NCI-H2029 treated with DMSO at 0.1 percent for 48 hours (cell line): ENCODE measurements at places on chromosomes 11 and 22.

GRCh38 chr22:32385681-32386080, 26.4 kb downstream of the RTCB start:
- no peak for DNase-seq

- no peak for DNase-seq
Measured at GRCh38 chr11:61140416-61140815, 20.8 kb downstream of the VPS37C start.

- no peak for DNase-seq
Measured at GRCh38 chr22:46763051-46763705, 728 bp downstream of the TBC1D22A start.

GRCh38 chr11:67261640-67261945, 4.7 kb upstream of the GRK2 start:
- DNase-seq, result no peak

DNA sequence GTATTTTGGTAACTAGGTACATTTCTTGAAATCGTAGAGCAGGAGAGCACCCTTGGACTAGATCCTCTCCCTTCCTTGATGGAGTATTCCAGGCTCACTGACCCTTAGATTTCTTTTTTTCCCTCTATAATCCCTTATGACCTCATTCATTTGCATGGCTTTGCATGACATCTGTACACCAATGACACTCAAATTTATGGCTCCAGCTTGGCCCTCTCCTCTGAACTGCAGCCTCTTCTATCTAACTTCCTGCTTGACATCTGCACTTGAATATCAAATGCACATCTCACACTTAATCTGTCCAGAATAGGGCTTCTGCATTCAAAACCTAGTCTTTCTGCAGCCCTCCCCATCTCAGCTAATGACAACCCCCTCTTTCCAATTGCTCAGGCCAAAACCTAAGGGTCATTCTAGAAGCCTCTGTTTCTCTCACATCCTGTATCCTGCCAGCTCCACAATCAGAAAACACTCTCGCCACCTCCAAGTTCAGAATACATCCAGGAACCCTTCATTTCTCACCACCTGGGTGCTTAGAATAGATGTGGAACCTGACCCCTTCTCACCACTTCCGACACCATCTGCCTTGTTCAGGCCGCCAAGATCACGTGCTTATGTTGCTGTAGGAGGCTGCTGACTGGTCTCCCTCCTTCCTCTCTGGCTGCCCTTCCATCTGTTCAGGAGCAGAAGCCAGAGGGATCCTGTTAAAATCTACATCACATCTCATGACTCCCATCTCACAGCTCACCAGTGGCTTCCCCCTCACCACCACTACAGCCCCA, 138.9 kb upstream of the MTNR1B start:
- peak; percentile 95 for DNase-seq

GRCh38 chr11:93072229-93072914, 102.9 kb downstream of the MTNR1B start:
- DNase-seq, result no peak

DNA sequence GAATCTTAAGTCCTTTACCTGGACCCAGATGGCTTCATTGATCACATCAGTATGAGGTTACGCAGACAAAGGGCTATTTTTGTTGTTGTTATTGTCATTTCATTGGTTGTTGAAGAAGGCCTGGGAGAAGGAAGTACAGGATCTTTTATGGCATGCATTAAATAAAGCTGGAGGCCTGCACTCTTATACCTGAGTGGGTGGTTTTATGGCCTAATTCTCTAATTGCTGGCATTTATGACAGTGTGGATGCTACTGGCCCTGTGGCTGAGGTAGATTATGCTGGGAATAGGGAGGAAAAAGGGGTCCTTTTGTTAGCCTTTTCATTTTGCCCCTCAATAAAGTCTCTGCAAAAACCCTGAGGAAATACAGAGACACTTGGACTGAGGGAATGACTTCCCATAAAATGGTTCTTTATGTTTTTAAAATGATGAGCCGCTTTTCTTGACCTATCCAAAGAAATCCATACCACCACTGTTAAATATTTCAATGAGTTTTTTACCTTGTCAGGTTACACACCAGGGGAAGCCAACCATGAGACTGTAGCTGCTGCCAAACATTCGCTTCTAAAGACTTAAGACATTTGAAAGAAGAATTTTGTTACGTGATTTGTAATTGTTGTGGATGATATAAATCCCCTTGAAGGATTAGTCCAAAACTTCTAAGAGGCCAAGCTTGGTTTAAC, 6.8 kb downstream of the KMT2A start:
- DNase-seq, result no peak

DNA sequence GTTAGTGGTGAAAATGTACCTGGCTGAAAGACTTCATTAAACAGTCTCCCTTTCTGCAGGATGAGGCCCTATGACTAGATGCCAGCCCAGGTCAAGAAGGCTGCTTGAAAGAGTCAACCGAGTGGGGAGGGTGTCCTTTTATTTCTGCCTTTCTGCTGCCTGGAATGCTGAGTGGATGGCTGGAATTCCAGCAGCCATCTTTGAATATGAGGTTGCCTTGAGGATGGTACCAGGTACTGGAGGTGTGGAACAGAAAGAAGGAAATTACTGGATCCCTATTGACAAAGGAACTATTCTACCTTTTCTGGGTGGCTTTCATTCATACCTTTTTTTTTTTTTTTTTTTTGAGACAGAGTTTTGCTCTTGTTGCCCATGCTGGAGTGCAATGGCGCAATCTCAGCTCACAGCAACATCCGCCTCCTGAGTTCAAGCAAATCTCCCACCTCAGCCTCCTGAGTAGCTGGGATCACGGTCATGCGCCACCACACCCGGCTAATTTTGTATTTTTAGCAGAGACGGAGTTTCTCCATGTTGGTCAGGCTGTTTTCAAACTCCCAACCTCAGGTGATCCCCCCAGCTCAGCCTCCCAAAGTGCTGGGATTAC, 107.3 kb downstream of the RPS6KA4 start:
- DNase-seq, result no peak

GRCh38 chr11:2559527-2560311, 114.9 kb downstream of the KCNQ1 start:
- no peak for DNase-seq

GRCh38 chr11:62322524-62322923, 14.7 kb upstream of the ASRGL1 start:
- no peak for DNase-seq

DNA sequence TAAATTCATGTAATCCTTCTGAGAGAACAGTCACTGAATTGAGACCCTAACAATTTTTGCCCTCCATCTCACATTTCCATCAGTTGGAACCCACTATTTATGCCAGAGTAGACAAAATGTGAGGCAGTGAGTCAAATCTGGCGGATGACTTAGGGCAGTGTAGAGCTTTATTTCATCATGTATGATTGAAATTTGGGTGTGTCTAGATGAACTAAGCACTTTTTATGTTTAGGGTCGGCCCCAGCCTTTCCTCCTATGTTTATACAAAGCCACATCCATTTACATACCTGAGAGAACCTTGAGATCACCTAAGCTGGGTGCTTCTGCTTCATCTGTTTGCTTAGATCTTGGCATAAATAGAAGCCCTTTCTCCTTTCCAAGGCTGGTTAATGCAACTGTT, 15.0 kb upstream of the MUC15 start:
- no peak for DNase-seq

DNA sequence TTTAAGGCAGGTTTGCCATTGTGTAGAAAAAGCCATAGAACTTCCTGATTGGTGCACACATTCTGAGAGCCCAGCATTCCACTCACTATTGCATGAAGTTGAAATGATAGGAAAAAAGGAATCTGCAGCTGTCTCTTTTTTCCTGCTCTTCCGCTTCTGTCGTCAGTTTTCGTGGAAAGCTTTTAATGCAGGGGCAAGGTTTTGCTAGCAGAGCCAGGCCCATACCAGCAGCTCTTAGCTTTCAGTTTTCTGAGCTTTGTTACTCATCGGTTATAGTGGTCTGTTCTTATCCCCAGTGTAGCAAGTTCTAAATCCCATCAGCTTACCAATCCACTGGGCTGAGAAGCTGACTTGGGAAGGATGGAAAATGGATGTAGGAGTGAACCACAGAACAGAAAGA, 162.9 kb upstream of the TTC12 start:
- DNase-seq, result no peak

GRCh38 chr22:26894362-26894761, 237.0 kb downstream of the MIAT start:
- no peak for DNase-seq

DNA sequence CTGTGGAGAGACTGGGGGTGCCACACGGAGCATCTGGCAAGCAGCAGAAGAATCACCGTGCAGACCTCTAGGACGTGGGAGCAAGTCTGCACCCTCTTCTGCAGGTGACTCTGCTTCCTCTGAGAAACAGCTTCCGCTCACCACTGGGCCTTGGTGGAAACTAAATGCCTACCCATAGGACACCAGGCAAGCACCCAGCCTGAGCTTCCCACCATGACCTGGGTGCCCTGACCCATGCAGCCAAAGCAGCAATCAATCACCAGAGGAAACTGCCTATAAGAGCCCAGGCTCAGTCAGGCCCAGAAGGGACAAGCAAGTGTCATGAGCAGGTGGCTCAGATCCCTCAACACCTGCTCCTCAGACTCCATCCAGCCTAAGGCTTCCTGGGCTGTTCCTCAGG, 63.4 kb downstream of the IGLL5 start:
- DNase-seq, result no peak

DNA sequence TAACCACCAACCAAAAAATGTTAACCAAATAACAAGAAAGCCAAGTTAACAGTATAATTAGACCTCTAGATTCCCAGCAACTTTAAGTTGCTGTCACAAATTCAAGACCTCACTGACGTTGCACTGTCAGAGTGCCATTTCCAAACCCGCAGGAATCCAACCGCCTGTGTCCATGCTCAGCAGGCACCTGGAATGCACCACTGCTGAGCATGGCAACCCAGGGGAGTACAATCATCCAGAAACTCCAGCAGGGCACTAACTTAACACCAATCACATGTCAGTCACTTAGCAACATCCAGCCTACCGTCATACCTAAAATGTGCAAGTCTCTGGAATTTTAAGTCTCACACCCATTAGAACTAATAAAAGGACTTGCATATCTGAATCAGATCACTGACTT, 48.8 kb downstream of the SMCO4 start:
- no peak for DNase-seq

DNA sequence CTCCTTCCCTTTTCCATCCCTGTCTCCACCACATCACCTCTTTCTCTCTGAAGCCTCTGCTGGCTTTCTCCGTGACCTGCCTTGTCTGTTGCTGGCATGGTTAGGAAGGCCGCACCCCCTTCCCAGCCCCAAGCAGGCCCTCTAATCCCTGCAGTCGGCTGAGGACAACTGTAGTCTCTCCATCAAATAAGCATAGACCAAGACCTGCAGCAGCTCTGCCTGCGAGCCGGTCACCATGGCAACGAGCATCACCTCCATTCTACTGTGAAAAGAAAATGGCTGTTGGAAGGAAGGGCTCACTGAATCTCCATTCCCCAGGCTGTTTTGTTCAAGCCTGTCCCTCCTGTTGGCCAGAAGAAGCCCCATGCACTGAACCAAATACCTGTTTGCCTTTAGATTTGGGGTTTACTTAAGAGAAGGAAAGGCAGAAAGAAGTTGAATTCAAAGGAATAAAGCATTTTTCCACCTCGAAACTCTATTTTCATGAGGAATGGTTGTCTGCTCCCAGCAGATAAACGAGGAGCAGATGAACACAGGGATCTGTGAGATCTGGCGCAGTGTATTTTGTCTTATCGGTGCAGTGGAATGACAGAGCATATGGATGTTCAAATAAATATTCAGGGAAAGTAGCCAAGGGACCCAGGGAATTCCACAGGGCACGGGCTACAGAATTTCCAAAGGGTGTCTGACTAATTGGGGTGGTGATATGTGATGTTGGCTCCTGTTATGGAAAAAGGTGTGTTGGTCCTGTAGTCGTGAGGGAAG, 113.1 kb upstream of the TTC12 start:
- no peak for DNase-seq

DNA sequence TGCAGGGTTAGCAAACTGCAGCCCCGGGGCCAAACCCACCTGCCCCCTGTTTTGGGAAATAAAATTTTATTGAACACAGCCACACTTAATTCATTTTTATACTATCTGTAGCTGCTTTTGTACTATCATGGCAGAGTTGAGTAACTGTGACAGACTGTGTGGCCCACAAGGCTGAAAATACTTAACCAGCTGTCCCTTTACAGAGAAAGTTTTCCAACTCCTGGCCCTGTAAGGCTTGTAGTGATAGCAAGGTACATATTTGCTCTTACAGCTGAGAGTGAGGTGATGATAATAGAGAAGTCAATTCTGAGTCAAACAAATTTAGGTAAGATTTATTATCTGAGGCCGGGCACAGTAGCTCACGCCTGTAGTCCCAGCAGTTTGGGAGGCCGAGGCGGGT, 87.4 kb upstream of the SLC6A5 start:
- DNase-seq, result no peak

DNA sequence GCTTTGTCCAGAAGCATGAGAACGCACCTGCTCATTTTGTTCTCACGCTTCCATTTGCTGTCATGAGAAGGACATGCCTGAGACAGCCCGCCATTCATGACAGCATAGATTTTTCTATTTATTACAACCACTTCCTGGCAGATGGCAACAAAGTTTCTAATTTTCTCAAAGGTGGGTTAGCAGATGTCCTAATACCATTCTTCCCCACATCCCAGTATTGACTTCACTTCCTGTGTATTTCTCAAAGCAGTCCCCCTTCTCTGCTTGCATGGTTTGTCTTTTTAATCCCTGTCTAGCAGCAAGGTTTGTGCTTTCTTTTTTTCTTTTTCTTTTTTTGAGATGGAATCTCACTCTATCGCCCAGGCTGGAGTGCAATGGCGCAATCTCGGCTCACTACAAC, 94.3 kb downstream of the ISX start:
- DNase-seq, result no peak

GRCh38 chr11:13051257-13051656, 42.1 kb downstream of the RASSF10 start:
- no peak for DNase-seq

- no peak for DNase-seq
Measured at GRCh38 chr11:59145534-59145933, 2.9 kb downstream of the FAM111A start.

DNA sequence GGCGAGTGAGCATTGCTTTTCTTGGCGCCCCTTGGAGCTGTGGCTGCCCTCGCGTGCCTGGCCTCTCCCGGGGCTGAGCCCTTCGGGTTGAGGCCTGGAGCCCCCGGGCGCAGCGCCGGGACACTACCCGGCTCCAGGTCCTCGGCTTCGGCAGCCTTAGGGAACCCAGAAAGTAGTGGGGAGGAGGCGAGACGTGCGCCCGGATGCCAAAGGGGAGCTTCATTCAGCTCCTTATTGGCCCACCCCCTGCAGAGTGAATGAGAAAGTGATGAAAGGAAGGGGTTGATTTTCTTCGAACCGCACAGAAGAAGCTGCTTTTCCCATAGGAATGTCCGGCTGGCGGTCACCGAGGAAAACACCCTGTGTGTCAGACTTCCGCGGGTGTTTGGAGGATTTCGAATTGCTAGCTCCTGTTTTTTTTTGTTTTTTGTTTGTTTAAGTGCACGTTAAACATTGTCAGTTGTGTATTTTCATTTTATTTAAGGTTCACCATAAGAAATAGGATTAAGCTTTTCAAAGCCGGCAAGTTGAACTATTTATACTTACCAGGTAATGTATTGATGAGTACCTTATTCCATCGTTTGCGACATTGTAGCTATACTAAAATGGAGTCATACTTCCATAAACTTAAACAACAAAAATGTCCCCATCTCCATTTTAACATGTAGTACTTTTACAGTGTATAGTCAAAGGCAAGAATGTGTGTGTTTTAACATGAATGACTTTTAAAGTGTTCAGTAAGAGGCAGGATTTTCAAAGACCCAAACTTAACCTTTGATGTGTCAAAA, 841 bp upstream of the EIF4G2 start:
- DNase-seq, result no peak
